ENCODE measurements at places on chromosomes 16 and 17. TPM values are rescaled to one million over a fixed set of nuclear protein-coding genes. Genes with fewer than 3 reads are reported as not detected.
A peak's percentile ranks its signal among the peaks of the same experiment; 100 is the strongest.

Gene PLD6
- 4.3 TPM for total RNA-seq

Gene ETV4
- 34.9 TPM for total RNA-seq

- no peak for DNase-seq
These were observed 1.1 kb upstream of the FOXJ1 start for GRCh38 chr17:76142039-76142584.

GRCh38 chr16:69787883-69788282, 25.8 kb downstream of the WWP2 start:
- DNase-seq = no peak

DNA sequence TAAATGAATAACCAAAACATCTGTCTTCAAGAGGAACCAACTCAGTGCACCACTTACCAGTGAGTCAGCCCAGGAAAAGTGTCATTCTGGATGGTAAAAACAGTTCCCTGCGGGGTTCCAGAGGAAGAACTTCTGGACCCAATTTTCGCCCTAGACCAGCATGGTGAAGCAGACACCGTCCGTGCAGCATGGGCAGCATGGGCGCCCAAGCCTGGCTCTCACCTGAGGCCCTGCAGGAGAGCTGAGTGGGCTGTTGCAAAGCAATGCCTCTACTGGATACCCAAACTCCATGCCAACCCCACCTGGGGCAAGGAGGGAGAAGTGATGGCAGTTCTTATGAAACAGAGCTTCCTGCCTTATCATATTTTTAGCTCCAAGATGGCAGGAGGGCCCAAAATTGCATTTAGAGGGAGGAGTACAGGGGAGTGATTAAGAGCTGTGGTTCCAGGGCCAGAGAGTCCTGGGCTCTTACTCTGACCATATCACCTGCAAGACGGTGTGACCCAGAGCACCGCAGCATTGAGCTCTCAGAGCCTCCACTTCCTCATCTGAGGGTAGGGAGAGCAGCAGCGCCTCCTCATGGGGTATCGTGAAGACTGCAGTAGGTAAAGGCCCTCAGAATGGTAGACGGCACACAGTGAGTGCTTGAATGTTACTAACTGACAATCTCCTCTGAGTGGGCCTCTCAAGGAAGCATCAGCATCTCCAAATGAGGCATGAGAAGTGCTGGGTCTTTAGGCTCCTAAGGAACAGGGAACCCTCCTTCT, 16.6 kb upstream of the INPP5K start:
- no peak for DNase-seq

DNA sequence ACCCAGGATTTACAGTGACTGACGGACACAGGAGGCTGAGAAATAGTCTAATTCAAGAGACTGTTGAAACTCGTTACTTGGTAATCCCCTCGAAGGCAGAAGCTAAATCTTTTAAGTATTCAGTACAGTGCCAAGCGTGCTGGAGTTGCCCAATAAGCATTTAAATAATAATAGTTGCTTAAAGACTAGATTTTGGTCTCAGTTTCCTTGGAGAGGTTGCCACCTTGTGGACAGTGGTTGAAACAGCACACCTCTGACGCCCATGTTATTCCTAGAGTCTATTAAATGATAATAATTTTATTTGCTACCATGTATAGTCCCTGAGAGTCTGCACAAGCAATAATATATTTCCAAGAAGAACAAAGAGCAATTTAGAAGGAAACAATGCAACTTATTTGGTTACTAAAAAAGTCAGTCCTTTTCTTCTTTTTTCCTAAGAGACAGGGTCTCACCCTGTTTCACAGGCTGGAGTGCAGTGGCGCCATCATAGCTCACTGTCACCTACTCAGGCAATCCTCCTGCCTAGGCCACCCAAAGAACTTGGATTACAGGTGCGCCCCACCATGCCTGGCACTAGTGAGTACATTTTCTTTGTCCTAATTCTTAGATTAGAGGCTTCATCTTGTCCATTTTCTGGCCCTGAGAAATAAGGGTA, 138.0 kb upstream of the NUDT7 start:
- peak; percentile 47 for DNase-seq

Gene METTL2A
- 26.7 TPM for total RNA-seq

- DNase-seq = no peak
These were observed 720 bp downstream of the METRN start for GRCh38 chr16:715477-716199.

Gene C17orf107
- 4.4 TPM for total RNA-seq

DNA sequence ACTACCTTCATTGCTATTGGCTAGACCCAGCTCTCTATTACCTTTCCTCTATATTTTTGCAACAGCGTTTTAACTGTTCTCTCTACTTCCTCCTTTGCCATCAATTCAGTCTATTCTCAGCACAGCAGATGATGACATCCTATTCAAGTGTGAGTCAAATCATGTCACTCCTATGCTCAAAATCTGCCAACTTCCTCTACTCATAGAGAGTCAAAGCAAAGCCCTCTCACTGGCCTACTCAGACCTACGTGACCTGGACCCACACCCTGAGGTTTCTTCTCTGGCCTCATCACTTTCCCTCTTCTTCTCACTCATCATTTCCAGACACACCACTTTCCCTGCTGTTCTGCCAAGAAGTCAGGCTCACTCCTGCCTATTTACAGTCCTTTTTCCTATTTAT, 289.0 kb upstream of the AXIN2 start:
- peak; percentile 42 for DNase-seq

Gene C16orf92
- total RNA-seq = not detected

DNA sequence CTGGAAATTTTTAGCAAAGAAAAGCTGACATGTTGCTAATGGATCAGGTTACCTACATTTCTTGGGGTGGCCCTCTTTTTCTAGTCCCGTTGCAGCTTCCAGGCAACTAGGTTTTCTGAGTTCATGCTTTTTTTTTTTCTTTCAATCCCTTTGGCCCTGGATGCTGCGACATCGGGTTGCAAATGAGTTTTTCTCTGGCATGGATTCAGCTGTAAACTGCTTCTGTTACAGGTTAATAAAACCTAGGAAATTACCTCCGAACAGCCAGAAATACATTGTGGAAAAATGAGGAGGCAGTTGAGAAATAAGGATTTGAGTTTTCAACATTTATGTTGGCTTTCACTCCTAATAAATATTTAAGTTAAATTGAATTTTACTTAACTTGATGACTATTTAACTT, 149.8 kb upstream of the MAF start:
- no peak for DNase-seq

Gene MFAP4
- total RNA-seq = 0.33 TPM

DNA sequence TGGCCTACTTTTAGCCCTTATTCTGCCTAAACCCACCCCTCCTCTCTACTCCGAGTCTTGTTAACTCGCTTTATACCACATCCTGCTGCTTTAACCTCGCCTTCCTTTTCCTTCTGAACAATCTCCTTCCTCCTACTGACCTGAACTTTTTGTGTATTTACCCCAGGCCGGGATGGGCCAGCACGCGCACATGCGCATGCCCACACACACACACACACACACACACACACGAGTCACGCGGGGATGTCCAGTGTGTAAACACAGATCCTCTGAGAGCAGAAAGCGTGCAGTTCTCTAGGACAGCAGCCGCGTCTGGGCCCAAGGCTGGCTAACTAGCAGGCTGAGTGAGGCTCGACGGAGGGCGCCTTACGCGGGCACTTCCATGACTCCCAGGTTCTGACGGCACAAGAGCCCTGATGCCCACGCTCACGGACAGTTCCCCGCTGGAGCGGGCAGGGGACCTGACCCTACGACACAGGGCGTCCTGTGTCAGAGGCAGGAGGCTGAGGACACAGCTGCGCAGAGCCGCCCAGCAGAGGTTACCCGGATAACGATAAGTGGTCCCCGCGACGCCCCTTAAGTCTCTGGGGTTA, 610 bp downstream of the PIK3R5 start:
- no peak for DNase-seq

Gene IGSF6
- not detected for total RNA-seq
